HS-27A (cell line): ENCODE measurements at places on chromosomes 1 and 21.

DNA sequence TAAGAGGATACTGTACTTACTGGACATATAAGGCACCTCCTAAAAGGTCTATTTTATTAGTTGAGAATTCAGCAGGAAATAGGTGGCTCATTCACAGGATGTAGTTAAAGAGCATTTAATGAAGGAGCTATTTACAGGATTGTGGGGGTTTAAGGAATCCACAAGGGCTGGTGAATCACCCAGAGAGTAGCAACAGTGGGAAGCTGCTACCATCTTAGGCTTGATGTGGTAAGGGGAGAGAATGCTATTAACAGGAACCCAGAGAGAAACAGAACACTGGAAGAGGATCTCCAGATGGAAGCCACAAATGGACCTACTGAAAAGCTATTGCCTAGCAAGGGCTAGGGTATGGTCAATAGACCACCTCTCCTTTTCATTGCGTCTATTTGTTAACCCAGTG, 52.0 kb upstream of the COL11A1 start:
- DNase-seq, result no peak

- DNase-seq, result no peak
These were observed 20.1 kb downstream of the SIM2 start for GRCh38 chr21:36718951-36719501.

- DNase-seq, result no peak
These were observed at the start of gene CYP4X1 for GRCh38 chr1:47023268-47024140. CYP4X1 (plus strand) TSS chr1:47023669; CDS start chr1:47023818, 149 bp downstream.

DNA sequence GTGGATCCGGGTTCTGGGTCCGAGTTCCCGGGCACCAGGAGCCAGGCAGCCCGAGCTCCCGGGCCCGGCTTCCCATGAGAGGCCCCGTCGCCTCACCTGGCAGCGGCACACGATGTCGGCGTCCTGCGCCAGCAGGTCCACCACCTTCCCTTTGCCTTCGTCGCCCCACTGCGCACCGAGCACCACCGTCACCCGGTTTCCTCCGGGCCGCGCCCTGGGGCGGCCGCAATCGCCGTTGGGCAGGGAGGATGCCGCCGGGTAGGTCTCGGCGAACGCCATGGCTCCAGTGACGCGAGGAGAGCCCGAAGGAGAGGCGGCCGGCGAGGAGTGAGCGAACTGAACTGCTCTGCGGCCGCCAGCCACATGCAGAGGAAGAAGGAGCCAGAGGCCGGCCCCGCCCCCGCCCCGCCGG, at the start of gene ADSS2:
ADSS2 (minus strand) TSS at position 371 of the 412 bp plus-strand sequence; CDS start at position 279, 92 bp downstream.
- DNase-seq, result no peak

- DNase-seq, result no peak
These were observed 107.5 kb downstream of the CSMD2 start for GRCh38 chr1:34057347-34058130.

- DNase-seq, result no peak
These were observed 347.1 kb upstream of the LRRC7 start for GRCh38 chr1:69220672-69221071.

DNA sequence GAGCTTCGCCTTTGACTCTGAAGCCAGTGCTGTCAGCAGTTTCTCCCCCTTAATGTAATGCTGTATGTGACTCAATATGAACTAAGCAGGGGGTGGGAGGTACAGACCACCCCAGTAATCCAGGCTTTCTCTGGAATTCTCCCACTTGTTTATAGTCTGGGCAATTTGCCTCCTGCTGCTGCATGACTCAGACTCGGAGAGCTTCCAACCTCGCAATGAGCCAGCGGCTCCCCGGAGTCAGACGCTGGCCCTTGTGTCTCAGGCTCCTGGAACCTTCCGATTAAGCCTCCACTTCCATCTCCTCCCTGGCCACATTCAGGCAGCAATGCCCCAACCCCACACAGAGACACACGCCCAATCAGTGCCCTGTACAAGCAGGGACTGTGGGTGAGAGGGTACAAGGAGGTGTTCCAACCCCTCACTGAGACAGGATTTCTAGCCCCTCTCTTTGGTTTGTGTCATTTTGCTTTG, 471.7 kb upstream of the VAMP3 start:
- peak; percentile 97 for DNase-seq

DNA sequence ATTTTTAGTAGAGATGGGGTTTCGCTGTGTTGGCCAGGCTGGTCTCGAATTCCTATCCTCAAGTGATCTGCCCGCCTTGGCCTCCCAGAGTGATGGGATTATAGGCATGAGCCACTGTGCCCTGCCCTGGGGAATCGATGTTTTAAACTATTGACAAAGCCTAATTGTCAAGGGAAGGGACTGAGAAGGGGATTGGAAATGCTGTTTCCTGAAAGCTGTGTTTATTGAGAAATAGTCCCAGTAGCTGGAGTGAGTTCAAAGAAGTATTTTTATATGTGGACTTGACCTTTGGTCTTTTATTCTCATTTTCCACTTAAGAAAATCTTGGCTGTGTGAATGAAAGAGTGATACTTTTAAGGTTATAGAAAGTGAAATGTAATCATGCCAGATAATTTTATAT, 47.5 kb downstream of the KIF1B start:
- no peak for DNase-seq

- no peak for DNase-seq
These were observed 749 bp upstream of the TMEM39B start for GRCh38 chr1:32071758-32072621.

DNA sequence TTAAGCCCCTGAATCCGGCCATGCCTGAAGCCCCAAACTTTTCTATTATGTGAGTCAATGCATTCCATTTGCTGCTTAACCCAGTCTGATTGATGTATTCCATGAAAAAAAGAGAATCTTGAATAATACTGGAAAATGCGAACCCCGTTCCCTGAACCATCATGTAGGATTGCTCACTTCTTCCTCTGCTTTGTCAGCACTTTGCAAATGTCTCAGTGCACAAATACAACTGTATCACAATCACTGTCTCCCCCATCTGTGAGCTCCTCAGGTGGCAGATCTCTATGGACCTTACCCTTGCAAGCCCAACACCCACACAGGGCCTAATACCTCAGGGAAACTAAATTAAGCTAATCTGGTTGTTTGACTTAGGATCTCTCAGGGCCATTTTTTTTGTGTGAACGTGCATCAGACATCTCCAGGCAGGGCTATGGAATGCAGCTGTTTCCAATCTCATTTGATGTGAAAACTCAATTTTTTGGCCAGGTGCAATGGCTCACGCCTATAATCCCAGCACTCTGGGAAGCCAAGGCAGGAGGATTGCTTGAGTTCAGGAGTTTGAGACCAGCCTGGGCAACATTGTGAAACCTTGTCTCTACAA, 2.1 kb upstream of the RCAN3 start:
- no peak for DNase-seq
